ENCODE measurements at places on chromosomes 5 and 9.

DNA sequence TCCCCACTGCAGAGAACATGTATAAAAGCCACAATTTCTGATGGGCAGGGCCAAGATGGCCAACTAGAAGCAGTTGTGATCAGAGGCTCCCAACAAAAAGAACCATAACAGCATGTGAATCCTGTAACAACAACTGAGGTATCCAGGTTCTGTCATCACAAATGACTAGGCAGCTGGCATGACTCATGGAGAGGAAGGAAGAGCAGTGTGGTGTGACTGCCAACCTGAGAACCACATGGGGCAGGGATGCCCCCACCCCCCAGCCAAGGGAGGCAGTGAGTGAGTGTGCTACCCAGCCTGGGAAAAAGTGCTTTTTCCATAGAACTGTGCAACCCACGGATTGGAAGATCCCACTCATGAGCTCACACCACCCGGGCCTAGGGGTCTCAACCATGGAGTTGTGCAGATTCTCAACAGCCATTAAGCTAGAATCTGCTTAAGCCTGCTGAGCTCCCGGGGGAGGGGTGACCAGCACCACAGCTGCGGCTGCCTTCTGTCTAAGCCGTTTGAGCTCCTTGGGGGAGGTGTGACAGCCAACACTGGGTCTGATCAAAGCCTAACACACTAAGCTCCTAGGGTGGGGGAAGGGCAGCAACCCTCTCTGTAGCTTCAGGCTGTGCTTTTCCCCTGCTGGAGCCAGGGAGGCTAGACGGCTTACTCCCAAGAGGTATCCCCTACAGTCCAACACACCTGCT lies 80.1 kb upstream of the DMAC1 start:
- no peak for DNase-seq
- H3K4me1 ChIP-seq = no peaks in the 10 kb centered on the region
- no peaks in the 10 kb centered on the region for H3K27me3 ChIP-seq
- H3K4me3 ChIP-seq = no peak overlapping the region

DNA sequence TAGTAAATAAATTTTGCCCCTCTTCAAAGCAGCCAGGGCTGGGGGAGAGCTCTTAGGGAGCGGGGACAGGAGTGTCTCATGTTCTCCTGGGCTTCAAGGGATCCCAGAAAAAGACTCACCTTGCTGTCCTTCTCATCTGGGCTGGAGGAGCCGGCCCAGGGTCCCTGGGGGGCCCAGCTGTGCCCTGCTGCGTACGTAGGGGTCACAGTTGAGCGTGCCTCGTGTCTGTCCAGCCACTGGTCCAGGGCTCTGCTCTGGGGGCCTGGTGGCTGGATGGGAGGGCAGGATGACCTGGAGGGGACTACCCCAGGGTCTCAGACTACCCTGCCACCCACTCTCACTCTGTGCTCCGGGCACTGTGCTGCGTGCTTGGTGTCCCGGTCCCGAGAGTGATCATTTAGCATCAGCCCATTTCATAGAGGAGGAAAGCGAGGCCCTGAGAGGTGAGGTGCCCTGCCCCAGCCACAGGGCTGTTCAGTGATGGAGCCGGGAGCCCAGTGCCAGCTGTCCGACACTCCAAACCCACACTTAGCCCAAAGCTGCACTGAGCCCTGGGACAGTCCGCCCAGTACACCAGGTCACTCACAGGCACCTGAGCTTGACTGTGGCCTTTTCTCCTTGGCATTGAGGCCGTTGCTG lies 26.2 kb upstream of the TDRD7 start:
- DNase-seq = no peak
- H3K27ac ChIP-seq = no peak overlapping the region
- H3K27me3 ChIP-seq = peaks cover 32% of the 10 kb centered on the region
- no peak overlapping the region for H3K4me3 ChIP-seq
- no peaks in the 10 kb centered on the region for H3K36me3 ChIP-seq

- H3K27ac ChIP-seq = no peak overlapping the region
- peaks cover 10% of the 10 kb centered on the region for H3K4me1 ChIP-seq
- no peaks in the 10 kb centered on the region for H3K27me3 ChIP-seq
- no peak for DNase-seq
These were observed 31.1 kb upstream of the DUSP1 start for GRCh38 chr5:172802112-172802511.

DNA sequence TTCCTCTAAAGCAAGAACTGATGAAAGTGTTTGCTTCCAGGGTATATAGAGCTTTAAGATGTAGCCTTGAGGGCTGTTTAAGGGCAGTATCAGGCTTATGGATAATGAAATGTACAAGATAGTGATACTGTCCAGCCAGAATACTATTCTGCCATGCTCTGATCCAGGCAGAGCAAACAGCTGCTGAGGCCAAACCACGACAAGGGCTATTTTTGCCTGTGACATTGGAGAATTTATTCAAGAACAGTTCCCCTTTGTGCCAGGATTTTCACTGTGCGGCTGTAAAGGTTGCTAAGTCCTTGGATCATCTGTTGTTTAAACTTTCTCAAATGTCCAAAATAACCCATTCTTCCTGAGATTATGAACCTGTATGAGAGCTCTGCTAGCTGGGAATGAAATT lies 70.4 kb downstream of the OTP start:
- peaks cover 44% of the 10 kb centered on the region for H3K27me3 ChIP-seq
- DNase-seq = no peak
- no peak overlapping the region for H3K27ac ChIP-seq
- no peaks in the 10 kb centered on the region for H3K36me3 ChIP-seq
- H3K4me1 ChIP-seq = no peaks in the 10 kb centered on the region
- H3K4me3 ChIP-seq = no peak overlapping the region
